CD4-positive, alpha-beta T cell treated with Interleukin-4 for 1 hour (primary cell): ENCODE measurements at places on chromosomes 6 and 20.
A peak's percentile ranks its signal among the peaks of the same experiment; 100 is the strongest.

DNA sequence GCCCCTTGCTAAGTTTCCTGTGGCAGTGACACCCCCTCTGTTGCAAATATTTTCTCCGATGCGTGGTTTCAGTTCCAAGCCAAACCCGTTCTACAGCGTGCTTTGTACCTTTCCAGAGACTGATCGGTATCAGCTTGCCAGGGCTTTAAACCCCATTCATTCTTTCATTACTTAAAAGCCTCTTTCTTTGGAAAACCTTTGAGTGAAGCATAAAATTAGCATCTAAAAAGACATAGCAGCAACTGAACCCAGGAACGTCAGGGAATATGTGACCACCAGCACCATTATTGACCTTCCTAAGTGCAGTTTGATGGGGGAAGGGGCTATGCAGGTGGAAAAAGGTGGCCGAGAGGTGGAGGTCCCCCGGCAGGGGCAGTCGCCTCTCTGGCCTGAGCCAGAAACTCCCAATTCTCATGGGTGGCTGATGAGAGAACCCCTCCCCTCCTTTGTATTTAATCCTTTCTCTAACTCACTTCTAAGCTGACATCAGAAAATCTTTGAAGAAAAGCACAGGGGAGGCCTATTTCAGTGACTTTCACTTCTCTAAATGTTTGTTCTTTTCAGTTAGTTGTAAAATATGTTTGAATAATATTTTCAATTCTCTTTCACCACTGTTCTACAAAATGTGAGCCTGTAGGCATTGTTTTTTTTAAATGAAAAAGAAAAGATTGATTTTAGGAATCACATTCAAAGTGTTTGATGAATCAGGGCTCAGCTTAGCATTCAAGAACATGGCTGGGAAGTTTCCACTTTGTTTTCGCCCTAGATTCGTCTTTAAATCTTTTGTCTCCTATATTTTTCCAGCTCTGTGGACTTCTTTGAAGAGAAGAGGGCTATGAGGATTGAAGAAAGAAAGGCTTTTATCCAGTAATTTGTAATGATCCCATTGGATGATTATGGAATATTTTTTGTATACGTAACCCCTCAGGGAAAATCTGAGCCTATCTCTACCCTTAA, 89.2 kb downstream of the RSPH3 start:
- peak; percentile 38 for DNase-seq

- DNase-seq: no peak
Measured at GRCh38 chr6:119034827-119035458, 43.5 kb downstream of the FAM184A start.

DNA sequence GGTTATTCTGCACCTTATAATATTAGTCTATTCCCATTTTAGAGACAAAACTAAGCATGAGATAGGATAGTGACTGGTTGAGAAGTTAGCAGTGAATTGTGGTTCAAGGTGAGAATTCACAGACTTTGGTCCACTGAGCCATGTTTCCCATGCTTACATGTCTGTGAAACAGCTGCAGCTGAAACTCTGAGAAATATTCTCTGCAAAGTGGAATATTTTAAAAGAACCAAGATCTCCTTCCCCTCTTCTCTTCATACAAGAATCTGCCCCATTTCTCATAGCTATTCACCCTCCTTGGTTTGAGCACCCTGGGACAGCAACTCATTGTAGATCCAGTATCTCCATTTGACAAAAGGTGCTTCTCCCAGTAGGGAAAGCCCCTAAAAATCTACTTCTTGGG, 70.2 kb upstream of the TMEM170B start:
- DNase-seq: no peak

DNA sequence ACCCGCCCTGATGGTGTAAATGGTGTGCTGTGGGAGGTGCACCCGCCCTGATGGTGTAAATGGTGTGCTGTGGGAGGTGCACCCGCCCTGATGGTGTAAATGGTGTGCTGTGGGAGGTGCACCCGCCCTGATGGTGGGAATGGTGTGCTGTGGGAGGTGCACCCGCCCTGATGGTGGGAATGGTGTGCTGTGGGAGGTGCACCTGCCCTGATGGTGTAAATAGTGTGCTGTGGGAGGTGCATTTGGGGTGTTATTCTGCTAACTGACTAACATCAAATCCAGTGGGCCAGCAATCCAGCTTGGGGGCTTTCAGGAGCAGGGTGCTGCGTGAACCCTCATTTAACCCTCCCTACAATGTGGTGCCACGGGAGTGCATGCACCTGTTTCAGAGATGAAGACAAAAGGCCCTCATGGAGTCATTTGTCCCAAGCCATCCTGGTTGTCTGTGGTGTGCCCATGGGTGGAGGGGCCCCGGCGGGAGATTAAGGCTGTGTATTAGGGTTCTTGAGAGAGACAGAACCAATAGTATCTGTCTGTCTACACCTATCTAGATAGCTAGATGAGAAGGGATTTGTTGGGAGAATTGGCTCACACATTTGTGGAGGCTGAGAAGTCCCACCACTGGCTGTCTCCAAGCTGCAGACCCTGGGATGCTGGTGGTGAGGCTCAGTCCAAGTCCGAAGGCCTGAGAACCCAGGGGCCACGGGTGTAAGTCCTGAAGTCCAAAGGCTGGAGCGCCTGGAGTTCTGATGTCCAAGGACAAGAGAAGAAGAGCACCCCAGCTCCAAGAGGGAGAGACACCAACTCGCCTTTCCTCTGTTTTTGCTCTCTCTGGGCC, 39.2 kb downstream of the TMEM242 start:
- no peak for DNase-seq

- DNase-seq: peak; percentile 37
Measured at GRCh38 chr6:41538556-41539182, 7.5 kb upstream of the FOXP4 start.

DNA sequence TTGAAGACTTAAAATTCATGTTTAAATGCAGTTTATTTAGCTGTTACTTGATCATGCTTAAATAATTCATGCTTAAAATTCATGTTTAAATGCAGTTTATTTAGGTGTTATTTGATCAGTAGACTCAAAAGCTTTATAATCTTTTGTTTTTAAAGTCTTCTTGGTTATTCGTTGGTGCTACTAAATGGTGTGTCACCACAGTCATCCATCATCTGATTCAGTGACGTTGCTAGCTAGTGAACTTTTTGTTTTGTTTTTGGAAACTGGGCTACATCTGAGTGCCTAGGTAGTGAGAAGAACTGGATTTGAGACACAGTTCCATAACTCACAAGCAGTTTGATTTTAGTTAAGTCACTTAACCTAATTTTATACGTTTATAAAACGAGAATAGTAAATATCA, 20.9 kb downstream of the SCAF8 start:
- no peak for DNase-seq

DNA sequence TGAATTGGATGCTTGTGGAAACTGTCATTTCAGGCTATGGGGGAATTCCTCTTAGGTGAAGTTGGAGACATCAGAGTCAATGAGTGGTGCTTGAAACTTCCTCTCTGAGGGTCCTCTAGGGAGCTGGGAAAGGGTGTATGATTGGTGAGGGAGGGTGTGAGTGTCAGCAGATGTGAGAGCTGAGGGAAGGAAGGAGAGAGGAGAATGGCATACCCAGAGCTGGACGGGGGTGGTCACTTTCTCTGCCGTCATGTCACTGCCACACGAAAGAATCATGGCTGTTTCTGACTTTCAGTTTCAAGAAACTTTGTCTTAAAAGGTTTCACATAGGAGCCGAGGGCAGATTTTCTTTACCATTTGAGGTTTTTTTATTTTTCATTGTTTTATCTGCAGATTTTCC, 50.3 kb downstream of the DEK start:
- no peak for DNase-seq

DNA sequence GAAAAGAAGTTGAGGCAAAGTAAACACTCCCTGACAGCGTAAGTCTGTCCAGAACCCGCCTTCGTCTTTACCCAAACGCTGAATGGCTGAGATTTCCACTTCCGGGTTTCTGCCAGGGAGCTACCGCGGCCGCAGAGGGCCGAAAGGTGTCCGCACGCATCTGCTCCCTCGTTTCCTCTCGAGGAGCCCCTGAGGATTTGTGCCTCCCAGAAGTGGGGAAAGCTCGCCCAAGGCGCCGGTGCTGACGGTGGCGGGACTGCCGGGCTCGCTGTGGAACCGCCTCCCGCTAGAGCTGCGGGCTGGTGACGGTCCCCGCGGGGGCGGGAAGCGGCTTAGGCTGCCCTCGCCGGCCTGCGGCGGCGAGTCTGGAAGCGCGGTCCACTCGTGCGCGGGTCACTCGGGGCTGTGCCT, 1760.2 kb upstream of the DEFB115 start:
- DNase-seq: no peak

DNA sequence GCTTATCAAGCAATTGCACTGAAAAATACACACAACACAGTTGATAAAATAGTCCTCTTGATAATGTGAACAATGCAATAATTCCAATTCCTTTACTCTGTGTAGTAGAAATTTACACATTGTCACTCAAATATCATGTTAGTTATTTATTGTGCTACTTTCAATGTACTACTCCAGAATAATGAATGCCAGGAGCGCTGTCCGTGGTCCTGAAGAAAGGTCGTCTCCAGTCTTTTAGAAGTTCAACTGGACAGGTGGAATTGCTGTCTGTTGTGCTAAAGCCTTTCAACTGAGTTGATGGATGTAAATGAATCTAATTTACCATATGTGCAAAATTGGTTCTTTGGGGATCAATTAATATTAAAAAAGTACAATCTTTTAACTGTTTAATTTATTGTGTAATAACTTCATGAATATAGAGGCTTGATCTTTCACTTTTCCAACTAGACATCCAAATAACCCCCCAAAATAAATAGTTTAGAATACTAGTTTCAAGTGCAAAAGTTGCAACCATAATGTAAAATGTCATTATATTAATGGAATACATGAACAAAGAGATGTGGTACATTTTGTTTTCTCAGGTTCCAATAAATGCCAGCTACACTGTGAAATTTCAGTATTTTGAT, 3.2 kb downstream of the GRIK2 start:
- DNase-seq: no peak

- no peak for DNase-seq
Measured at GRCh38 chr20:11117808-11118528, 444.2 kb upstream of the JAG1 start.

- DNase-seq: no peak
Measured at GRCh38 chr6:18363746-18364145, 23.4 kb upstream of the RNF144B start.

- no peak for DNase-seq
Measured at GRCh38 chr20:3106658-3107463, 22.3 kb upstream of the AVP start.

DNA sequence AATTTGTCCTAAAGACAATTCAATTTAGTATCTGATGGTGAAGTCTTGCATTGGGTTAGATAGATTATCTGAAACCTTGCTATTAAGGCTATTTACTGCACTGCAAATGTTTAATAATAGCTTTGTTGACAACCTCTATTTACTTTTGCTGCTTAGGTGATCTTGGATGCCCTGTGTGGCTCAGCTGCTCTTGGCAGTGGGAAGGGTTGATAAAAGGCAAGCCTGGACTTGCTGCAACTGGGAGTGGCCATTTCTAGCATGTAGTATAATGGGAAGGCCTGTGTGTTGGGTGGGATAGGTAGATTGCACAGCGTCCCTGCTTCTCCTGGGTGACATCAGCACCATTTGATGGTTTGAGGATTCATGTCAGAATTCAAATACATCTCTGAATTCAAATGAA, 49.1 kb downstream of the ARMC2 start:
- no peak for DNase-seq
